ENCODE measurements at places on chromosomes 5 and 9.

DNA sequence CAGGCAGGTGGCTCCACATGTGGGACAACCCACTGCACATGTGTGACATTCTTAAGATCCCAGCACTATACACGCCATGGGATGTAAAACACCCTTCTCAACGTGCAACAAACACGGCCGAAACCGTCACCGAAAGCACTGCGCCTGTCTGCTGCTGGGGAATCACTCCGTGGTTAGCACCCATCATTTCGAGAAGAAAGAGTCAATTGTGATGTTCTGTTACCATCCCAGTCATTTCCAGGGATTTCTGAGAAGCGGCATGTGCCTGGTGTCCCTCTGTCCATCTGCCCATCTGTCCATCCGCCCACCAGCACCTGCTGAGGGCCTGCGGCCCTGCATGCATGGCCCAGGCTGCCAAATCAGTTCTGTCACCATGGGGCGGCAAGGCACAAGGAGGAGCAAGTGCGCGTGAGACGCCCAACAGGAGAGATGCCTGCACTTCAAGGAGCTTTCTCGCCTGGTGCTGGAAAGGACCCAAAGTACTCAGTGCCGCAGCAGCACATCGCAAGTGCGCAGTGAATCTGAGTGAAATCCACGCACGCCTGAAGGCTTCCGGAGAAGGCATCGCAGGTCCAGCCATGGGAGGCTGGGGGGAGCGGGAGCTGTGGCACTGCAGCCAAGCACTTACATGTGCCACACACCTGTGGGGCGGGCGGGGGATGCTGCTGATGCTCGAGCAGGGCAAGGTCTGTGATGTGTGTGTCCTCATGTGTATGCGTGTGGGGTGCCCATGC lies 38.0 kb downstream of the VAV2 start:
- no peak for DNase-seq

DNA sequence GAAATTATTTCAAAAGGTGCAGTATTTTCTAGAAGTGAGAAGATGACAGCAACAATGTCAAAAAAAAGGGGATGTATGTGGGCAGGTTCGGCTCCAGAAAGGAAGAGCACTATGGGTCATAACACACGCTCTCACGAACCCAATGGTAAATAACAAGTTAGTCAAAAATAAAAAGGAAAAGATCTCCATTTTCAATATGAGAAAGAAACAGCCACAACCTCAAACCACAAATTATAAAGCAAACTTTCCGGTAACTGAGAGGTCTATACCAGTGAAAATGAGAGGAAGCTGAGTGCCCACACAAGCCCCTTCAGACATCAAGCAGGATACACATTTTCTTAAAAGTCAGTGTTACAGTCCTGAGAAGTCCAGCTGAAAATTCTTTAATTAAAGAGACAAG lies 398.5 kb upstream of the RPS23 start:
- DNase-seq = no peak

DNA sequence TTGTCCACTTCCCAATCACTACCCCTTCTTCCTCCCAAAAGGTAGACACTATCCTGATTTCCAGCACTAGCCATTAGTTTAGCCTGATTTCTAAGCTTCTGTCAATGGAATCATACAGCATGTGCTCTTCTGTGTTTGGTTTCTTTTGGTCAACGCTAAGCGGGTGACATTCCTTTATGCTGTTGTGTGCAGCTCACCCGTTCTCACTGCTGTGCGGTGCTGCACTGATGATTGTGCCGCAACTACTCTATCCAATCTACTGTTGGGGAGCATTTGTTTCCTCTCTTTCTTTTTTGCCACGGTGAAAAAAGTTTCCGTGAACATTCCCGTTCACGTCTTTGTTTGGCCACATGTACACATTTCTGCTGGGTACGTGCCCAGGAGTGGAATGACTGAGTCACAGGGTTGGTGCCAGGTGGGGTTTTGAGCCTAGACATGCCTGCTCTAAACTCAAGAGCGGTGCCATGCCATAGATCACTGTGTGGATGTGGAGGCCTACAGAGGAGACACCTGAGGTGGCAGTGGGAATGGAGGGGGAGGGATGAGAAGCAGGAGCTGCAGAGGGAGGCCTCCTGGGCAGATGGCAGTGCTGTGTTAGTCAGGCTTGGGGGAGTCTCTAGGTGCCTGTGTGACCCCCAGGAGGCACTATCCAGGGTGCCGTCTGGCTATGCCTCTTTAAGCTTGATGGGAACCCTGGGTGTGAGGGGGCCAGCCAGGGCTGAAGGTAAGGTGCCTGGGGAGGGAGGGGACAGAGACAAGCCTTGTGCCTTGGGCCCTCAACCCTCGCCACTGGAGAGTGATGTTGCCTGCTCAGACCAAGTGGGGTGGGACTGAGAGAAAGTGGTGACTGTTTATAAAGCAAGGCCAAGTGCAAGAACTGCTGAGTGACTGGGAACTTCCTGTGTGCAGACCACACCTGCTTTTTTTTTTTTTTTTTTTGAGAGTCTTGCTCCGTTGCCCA lies 11.4 kb upstream of the ANKRD33B start:
- no peak for DNase-seq

GRCh38 chr9:37157726-37158377 lies 37.5 kb downstream of the ZCCHC7 start:
- DNase-seq = no peak

DNA sequence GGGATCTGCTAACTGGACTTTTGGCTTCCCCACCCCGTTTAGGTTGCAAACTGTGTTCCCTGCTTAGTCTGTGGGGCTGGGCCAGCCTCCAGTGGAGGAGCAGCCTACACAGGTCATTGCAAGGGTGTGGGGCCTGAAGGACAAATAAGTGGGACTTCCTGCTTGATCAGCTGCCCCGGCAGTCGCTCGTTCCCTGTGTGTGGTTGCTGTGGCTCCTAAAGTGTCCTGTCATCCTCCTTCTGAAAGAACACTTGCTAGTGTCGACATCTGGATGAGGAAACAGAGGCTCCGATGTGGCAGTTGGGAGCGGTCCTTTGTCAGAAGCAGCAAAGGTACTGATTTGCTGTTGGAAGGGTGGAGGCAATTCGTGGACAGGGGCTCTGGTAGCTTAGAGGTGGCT lies 88.9 kb upstream of the TBCA start:
- DNase-seq = no peak
